Keratinocyte (primary cell): ENCODE measurements at places on chromosomes 13 and 19.

DNA sequence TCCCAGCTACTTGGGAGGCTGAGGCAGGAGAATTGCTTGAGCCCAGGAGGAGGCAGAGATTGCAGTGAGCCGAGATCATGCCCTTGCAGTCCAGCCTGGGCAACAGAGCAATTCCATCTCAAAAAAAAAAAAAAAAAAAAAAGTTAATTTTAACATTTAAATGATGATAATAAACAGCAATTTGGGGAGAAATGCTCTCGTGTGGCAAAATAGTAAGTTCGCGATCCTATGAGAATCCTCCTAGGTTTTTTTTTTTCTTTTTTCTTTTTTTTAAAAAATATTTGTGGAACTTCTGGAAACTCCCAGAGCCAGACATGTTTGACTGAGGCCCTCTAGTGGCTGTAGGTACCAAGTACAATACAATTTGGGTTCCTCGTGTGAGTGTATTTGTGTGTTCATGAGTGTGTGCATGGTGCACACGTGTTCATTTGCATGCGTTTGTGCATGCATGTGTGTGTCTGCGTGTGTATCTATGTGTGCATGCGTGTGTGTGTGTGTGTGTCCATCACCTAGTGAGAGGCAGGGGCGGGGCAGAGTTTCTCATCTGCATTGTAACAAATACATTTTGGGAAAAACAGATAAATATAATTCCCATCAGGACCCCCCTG lies 31.2 kb downstream of the TMPRSS9 start:
- DNase-seq: peak; percentile 17

DNA sequence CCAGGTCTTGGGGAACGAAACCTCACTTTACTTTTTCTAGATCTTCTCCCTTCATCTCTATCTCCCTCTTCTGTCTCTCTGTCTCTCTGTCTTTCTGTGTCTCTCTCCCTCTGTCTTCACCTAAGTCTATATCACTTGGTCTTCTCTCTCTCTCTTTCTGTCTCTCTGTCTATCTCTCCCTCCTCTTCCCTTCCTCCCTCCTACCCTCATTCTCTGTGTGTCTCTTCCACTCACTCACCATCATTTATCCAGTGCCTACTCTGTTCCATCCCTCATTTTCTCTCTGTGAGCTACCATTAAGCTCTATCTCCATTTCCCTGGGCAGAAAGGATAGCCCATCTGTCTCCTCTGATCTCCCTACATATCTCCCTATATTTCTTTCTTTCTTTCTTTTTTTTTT lies 32.2 kb upstream of the FBL start:
- DNase-seq: no peak

DNA sequence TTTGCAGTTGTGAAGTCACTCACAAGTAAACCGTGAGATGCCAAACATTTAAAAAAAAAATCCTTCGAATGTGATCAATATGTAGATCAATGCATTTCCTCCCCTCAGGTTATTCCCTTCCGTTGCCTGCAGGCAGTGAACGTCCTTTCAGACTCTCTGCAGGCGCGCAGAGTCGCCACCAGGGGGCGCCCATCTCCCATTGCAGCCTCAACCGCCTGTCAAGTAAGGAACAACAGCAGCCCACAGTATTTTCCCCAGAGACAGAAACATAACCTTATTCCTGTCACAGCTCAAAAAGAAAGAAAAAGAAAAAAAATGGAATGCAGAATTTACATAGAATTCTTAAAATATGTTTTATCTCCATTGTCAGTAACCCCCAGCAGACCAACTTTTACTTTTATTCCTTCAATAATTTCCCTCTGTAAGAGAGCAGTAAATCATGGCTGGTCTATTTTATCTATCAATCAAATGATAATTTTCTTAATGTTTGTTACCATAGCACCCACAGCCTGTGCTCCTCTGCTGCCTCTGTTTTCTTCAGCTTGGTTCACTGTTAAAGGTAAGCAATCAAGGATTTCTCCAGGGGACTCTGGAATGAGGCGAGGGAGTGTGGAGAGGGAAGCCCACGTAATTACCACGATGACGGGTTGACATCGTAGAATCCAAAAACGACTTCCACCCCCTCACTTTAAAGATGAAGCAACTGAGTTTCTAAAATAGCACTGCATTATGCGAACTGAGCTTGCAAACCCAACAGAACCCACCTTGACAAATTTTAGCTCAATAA lies 637.6 kb upstream of the ARGLU1 start:
- DNase-seq: no peak

- no peak for DNase-seq
Observed at GRCh38 chr13:73225990-73226389, 167.2 kb downstream of the KLF5 start.

GRCh38 chr19:12574036-12574435 lies 22.8 kb upstream of the ZNF564 start:
- no peak for DNase-seq

DNA sequence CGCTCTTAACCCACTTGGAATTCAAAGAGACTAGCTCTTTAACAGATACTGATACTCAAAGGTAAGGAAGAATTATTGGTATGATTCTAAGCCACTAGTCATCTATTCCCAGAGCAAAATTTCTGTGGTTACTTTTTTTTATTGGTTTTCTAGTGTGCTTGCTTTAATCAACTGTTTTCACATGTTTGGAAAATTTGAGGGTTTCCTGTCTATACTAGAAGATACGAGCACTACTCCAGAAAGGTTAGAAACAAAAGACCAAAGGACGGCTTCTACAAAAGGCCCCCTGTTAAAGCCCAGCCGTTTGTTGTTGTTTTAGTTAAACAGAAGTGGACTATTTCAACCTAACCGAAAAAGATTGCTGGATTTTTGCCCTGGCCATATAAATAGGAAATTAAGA lies 18.5 kb upstream of the LPAR6 start:
- no peak for DNase-seq

DNA sequence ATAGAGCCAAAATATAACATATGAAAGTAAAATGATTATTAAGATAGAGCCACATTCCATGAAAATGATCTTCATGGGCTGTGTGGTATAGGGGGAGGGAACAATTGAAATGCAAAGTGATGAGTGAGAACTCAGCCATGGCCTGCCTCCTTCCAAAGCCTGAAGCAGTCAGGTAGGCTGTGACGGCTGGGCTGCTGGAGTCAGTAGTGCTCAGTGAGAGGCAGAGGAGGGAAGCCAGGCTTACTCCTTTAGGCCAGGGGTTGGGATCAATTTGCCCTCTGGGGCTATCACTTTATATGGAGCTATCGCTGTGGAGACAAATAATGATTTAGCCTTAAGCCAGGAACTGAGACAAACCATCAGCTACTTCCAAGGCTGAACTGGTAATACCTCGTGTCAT lies 654.9 kb downstream of the FGF9 start:
- DNase-seq: no peak

DNA sequence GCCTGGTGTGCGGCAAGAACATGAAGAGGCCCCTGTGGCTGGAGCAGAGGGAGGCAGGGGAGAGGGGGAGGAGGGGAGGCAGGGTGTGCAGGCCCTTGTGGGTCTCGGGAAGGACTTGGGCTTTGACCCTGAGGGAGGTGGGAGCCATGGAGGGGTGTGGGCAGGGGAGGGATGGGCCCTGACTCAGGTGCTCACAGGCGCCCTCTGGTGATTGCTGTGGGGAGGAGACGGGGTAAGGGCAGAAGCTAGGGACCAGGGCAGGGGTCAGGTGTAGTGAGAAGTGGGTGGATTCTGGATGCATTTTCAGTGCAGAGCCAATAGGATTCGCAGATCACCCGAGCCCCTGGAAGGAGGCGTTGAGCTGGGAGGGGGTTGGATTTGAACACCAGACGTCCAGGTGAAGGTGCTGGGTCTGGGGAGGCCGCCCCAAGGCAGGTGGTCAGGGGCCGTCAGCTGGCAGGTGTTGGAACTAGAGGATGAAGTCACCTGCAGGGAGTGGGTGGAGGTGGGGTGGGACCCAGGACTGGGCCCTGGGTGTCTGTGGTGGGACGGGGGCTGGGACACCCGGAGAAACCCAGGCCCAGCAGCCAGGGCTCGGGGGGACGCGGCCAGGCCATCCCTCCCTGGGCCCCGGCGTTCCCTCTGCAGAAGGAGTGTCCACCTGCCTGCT lies 185.4 kb downstream of the KDM4B start:
- no peak for DNase-seq

DNA sequence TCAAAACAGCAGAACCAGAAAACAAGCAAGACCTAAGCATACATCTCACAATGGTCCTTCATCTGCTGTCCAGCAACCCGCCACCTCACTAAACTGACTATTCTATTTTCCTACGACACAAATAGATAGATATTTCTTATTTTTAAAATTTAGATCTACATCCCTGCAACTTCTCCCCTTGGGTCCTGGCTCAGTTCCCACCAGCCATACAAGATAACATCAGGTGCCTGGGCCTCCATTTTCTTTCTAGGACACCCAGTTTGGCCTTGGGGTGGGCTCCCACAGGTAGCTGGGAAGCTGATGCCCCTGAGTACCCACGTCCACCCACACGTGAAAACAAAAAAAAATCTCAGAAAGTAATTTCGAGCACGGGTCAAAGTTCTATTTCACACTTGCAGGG lies 47.6 kb downstream of the TGDS start:
- no peak for DNase-seq

- no peak for DNase-seq
Observed at GRCh38 chr19:50162988-50163387, at the start of gene IZUMO2. Gene IZUMO2 (minus strand): TSS chr19:50163281. CDS start chr19:50163194, 87 bp downstream.

GRCh38 chr13:20174656-20175405 lies 14.0 kb upstream of the GJA3 start:
- peak; percentile 89 for DNase-seq

DNA sequence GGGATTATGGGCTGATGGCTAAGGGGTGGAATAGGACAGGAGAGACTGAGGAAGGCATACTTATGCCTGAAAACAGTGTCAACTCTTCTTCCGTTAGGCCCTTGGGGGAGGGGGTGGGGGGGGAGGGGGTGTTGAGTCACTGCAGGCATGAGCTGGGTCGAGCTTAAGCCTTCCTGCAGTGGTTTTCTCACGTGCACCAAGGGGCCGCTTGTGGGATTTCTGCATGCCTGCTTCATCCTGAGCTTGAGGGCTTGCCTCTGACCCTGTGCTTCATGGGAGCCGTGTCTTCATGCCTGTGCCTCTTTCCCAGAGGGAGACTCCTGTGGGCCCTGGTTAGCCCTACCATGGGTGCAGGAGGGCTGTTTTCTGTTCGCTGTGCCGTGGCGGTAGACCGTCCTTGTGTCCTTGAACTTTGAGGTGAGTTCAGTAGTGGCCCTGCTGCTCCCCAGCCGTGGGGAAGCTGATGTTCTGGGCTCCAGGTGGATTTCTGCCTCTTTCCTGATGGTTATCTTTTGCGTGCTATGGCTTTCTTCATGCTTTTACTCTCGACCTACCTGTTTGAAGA lies 186.1 kb downstream of the PCCA start:
- no peak for DNase-seq

GRCh38 chr19:19207637-19208572 lies 3.9 kb upstream of the NCAN start:
- no peak for DNase-seq

- DNase-seq: no peak
Observed at GRCh38 chr19:19835560-19836038, 14.0 kb upstream of the ZNF506 start.

DNA sequence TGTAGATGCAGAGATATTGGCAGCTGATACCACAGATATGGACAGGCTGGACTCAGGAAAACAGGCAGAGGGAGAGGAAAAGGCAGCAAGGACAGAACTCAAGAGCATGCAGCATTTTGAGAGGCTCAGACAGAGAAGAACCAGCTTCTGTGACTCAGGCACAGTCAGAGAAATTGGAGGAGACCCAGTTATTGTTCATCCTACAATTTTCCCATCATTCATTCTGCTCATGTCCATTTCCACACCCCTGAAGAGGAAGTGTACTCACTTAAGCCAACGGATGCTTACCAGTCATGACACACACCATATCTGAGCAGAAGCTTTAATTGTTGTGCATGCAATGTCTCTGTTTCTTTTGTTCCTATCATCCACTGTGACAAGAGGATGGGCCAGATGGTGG lies 359.8 kb upstream of the HTR2A start:
- peak; percentile 19 for DNase-seq

- no peak for DNase-seq
Observed at GRCh38 chr19:33294058-33294798, 8.1 kb downstream of the CEBPA start.

DNA sequence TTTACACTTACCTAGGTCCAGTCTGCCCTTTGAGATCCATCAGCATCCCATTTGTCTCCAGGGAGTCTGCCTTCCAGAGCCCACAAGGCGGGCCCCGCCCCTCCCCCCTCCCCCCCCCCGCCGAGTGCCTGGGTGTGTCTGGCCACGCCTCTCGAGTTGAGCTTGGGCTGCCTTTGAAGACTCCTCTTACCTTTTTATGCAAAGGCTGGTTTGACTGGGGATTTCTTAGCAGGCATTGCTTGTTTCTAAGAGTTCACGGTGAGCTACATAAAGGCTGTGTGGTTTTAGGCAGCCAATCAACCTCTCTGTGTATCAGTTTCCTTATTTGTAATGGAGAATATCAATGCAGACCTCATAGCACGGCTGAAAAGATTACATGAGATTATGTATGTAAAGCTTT lies 11.3 kb downstream of the GPR12 start:
- no peak for DNase-seq

DNA sequence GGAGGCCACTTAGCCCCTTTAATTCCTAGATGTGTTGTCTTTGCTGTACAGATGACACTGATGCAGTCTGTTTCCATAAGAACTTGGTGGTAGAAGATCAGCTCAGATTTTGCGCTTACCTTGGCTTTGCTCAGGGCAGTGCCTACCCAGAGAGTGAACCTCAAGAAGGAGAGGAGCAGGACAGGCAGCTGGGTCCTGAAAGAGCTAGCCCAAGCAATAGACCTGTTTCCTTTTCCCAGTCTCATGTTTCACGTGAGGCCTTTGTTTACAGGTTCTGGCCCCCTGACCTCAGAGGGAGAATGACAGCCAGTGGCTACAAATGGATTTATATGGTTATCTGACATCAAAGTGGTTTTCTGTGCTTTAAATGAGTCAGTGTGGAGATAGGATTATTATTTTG lies 40.1 kb downstream of the METTL21C start:
- DNase-seq: no peak

DNA sequence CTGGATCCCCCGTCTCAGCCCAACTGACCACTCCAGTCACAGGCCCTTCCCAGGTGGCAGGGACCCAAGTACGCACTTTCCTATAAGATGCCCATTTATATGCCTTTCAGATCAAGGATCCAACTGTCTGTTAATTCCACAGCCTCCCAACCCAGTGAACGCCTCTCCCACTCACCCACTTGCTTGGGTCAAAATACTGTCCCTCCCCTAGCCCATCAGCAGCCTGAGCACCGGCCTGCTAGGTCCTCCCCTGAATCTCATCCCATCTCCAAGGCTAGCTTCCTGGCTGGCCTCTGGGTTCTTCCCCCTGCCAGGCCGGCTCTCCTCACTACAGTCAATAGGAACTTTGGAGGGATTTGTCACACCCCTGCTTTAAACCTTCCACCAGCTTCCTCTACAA lies 1.9 kb downstream of the UBE2S start:
- no peak for DNase-seq

DNA sequence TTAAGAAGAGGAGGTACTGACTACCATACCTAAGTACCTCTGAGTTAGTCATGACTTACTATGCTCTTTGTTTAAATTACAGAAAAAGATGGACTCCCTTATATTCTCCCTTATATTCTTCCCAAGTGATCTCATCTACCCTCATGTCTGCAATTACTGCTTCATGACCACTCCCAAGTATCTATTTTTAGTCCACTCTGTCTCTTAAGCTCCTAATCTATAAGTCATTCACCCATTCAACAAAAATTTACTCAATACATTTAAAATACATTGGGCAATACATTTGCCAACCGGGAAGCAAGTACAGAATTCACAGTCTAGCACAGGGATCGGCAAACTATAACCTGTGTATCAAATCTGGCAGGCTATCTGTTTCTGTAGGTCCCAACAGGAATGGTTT lies 42.6 kb downstream of the KPNA3 start:
- DNase-seq: no peak

- no peak for DNase-seq
Observed at GRCh38 chr13:90374168-90374567, 973.3 kb upstream of the MIR17HG start.
